ENCODE measurements at places on chromosomes 11 and 22.

DNA sequence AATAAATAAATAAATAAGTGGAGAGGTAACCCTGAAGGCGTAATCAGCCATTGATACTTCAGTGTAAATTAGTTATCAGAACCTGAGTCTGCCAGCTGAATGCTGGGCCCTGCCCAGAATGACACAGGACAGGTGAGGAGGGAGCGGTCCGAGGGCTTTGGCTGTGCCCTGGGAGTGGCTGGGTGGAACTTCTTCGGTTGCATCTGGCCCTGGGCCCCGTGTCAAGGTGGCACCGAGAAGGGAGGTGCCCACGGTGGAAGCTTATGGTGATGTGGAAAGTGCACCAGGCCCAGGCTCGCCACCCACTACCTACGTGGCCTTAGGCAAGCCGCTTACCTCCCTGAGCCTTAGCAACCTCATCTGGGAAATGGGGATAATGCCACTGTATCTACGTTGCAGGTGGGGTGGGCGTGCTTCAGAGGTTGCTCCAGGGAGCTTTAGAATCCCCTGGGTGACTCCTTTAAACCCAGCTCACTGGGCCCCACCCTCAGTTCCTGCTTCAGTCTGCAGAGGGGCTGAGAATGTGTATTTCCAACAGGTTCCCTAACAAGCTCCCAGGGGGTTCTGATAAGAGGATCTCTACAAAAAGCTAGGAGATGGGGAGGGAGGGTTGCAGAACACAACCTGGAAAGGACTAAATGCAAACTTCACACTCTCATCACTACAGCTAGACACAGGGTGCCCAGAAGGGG lies 38.8 kb downstream of the TXN2 start:
- no peak for DNase-seq

DNA sequence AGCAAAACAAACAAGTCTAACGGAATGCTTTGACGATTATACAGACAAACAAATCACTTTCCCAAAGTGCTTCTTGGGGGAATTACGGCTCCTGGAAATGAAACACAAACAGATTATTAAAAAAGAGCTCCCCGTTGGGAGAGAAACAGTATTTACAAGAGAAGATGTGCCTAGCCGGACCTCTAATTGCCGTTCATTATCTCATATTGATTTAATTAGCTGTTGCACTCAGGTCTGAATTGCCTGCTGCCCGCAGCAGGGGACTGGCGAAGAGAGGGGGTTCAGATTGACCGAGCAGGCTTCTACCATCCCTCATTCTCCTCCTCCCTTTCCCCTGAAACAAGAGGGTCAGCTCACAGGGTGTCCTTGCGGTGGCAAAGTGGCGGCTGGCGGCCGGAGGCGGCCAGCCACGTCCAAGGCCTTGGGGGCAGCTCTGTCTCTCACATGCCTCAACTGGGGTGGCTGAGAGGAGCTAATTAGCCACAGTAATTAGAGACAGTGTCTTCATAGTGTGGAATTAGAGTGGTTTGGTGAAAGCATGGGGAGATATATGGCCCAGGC lies 295.1 kb downstream of the MIAT start:
- DNase-seq, result no peak

DNA sequence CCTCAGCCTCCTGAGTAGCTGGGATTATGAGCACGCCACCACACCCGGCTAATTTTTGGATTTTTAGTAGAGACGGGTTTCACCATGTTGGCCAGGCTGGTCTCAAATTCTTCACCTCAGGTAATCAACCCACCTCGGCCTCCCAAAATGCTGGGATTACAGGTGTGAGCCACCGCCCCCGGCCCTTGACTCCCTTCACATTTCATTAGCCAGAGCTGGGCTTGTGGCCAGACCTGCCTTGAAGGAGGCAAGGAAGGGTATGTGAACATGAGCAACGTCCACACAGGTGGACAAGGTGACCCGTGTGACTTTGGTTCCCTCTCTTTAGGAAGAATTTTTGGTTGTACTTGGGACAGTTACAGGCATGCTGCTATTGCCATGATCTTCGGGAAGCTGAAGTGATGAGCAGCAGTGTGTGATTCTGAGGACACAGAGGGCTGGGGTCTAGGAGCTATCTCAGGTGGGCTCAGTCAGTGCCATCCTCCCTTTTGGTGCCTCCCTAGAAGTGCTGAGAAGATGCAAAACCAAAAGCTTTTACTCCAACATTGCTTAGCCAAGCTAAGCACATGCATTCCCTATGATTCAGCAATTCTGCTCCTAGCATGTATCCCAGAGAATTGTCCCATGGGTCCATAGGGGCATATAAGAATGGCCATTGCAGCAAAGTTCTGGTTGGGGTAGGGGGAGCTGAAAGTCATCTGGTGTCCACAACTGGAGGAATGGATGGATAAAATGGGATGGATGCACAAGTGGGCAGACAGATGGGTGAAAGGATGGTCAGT lies 6.1 kb downstream of the AP5B1 start:
- DNase-seq, result no peak

DNA sequence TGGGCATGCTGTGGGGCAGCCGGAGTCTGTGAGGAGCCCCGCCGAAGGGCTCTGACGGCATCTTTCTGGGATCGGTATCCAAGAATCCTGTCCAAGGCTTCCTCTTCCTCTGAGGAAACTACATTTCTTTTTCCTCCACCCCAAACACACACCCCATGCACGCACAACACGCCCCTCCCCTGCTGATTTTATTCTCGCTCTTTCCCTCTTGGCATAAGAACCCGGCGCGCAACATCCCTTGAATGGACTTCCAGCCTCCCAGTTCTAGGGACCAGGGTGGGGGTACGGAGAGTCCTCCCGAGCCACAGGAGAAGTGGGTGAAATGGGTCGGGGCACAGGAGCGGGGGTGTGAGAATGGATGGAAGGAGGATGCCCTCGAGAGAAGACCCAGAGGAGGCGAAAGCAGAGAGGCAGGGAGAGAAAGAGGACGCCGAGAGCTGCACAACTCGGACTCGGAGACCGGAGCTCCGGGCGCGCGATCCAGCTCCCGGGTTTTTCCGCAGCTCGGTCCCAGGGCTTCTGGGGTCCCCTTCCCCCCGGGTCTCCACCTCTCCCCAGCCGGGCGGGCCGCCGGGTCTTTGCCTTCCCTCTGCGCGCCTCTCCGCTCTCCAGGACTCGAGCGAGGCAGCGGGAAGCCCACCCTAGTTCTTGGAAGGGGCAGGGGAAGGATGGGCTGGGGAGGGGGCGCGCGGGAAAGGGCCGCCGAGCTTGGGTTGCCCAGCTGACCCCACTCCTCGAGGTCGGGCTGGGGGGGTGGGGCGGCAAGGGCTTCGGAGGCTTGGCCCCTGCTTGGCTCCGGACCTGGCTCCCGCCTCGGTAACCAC lies 1.5 kb upstream of the LARGE1 start:
- no peak for DNase-seq

DNA sequence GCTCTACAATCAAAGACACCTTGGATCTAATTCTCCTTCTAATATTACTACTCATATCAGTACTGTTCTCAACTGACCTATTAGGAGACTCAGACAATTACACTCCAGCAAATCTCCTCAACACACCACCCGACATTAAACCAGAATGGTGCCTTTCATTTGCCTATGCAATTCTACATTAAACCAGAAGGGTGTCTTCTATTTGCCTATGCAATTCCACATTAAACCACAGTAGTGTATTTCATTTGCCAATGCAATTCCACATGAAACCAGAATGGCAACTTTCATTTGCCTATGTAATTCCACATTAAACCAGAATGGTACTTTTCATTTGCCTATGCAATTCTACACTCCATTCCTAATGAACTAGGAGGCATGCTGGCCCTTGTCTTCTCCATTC lies 15.3 kb upstream of the APOL3 start:
- DNase-seq, result no peak

DNA sequence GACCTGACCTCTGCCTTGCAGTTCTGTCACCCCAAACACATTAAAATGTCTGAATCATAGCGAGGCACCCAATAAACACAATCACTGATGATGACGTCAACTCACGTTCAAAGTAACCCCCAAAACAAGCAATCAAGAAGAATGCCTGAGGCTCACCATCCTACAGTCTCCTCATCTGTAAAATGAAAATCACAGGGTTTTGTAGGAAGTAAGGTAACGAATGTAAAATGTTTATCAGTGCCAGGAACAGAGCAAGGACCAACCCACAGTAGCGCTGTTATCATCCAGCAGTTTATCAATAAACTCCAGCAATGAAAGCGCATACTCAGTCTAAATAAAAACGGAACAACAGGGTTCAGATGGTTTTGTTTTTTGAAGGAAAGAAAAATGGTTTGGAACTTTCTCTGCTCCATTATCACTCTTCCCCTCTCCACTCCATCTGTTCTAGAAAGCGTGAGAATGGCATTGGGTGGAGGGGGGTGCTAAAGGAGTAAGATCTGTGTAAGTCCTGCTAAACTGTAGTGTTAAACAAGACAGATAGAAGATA lies 110.5 kb downstream of the MICAL3 start:
- no peak for DNase-seq

- DNase-seq, result no peak
These were observed 5.9 kb downstream of the SCGB1D1 start for GRCh38 chr11:62195945-62196344.

DNA sequence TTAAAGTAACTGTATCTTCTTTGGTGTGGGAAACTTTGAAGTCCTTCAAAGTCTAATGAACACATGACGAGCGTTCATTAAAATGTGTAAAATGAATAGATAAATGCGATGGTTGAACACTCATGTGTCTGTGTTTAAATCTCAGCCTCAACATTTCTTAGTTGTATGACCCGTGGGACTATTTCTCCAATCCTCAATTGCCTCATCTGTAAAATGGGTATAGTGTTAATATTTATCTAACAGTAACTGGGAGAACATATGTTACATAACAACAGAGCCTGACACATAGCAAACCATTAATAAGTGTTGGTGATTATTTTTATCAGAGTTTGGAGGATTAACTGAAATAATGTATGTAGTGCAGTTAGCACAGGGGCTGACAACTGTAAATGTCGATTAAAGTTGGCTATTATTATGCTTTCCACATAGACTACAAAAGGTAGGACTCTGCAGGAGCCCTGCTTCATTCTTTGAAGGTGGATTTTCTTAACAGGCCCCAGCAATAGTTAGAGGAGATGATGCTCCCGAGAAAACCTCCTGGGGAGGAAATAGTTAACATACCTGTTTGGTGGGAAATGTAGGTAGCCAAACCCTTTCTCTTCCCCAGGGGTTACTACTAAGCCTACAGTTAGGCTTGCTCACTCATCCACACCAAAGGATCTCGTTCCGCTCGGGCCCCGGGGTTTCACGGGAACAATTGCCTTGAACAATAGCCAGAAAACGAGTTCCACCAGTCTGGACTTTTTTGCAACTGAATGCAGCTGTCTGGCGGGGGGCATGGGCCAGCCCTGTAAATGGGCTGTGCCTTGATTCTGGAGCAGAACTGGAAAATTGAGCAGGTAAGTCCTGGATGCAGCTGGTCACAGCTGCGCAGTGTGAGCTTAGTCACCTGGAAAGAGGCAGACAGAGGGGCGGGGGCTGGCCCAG lies 133.4 kb downstream of the DBX1 start:
- DNase-seq, result no peak

GRCh38 chr11:82932564-82932963 lies 31.0 kb downstream of the DDIAS start:
- DNase-seq, result no peak

GRCh38 chr11:86749821-86750401 lies 50.4 kb upstream of the PRSS23 start:
- no peak for DNase-seq

- peak; percentile 44 for DNase-seq
These were observed 334.5 kb downstream of the TTC28 start for GRCh38 chr22:28344918-28345703.

DNA sequence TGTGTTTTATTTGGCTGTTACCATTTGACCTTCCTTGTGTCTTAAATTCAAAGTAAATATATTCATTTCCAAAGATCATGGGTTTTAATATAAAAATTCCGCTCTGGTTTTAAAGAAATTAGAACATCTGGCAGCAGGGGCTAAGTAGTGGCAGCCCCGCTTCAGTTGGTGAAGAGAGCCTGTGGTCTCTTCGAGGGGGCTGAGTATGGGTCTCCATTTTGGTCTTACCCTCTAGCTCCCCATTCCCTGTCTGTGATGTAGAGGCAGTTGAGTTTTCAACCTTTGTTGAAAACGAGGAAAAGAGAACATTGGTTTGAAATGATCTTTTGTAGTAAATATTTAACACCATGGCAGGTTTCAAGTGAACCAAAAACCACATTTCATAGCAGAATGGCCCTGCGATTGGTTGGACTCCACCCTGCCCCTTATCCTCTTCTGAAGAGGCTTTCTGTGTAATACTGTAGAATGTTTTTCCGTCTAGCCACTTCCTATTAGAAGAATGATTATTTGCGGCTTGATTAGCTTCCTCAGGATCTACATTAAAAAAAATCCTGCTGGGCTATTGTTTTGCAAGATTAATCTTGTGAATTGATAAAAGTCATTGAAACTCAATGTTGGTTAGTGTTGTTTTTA lies 17.7 kb downstream of the APLP2 start:
- no peak for DNase-seq

DNA sequence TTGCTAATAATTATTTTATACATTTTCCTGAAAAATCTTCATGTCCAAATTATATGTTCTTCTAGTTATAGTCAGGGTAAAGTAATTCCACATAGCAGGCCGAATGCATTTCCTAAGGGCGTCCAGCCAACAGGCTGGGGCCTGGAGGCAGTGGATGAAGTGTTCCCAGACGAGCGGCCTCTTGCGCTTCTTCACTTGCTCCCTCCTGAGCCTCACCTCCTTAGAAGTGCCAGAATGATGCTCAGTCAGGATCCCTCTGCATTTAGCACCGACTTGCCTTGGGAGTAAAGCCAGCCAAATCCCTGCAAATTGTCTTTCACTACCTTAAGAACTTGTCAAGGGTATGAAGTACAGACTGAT lies 1.5 kb downstream of the OLFML1 start:
- DNase-seq, result no peak

DNA sequence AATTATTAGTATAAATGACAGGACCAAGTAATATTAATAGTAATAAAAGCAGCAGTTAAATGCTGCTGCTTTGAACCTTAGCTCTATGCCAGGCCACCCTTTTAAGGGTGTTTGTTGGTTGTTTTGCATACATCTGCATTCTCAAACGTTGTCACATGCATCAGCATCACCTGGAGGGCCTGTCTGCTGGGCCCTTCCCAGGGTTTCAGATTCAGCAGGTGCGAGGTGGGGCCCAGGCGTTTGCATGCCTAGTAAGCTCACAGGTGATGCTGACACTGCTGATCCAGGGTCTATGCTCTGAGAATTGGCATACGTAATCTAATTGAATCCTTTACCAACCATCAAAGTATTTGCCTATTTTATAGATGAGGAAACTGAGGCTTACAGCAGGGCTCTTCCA lies 246.5 kb downstream of the CADM1 start:
- no peak for DNase-seq

DNA sequence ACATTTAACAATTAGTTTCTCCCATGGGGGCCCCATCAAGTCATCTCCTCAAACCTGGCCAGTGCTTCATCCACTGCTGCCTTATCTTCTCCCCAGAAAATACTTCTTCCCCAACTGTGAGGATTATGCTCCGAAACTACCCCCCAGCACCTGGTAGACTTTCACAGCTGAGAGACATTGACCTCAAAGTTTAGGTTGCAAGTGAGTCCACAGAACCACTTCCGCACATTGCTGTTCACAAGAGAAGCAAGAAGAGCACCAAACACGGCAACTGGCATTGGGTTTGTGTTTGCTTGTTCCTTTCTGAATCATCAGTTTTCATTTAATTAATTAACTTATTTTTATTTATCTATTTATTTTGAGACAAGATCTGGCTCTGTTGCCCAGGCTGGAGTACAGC lies 6.1 kb downstream of the MCHR1 start:
- no peak for DNase-seq

- no peak for DNase-seq
These were observed 11.4 kb downstream of the CTSC start for GRCh38 chr11:88326099-88326498.

All from GM04503 (cell line).